ENCODE measurements at places on chromosomes 2 and 18. TPM values are rescaled to one million over a fixed set of nuclear protein-coding genes. Genes with fewer than 3 reads are reported as not detected.

DNA sequence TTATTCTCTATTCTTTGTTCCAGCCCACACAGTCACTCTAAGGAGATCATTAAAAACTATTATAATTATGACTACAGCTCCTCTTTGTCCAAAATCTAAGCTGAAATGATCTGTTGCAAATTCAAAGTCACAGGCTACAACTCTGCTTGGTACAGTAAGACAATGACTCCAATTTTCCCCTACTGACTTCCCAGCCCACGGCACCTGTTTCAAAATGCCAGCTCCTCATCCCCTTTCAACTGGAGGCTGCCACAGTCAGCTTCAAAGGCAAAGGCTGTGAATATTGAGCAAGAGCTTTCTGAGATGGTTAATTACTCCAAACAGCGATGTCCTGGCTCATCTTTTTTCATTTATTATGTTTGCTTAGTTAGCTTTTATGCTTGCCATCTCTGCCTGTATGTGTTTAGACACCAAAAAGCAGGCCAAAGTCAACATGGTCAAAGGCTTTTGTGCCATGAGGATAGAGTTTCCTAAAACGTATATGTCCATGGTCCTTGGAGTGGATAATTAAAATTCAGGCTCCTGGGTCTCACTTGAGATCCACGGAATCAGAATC is 141.1 kb downstream of the DOCK10 start:
- DNase-seq: no peak

DNA sequence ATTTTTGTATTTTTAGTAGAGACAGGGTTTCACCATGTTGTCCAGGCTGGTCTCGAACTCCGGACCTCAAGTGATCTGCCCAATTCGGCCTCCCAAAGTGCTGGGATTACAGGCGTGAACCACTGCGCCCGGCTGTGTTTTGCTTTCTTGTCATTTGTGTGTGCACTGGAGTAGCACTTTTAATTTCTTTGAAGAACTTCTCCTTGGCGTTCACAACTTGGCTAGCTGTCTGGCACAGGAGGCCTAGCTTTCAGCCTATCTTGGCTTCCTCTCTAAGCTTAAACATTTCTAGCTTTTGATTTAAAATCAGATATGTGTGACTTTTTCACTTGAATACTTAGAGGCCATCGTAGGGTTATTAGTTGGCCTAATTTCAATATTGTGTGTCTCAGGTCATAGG is 93.0 kb downstream of the COMMD1 start:
- DNase-seq: no peak

DNA sequence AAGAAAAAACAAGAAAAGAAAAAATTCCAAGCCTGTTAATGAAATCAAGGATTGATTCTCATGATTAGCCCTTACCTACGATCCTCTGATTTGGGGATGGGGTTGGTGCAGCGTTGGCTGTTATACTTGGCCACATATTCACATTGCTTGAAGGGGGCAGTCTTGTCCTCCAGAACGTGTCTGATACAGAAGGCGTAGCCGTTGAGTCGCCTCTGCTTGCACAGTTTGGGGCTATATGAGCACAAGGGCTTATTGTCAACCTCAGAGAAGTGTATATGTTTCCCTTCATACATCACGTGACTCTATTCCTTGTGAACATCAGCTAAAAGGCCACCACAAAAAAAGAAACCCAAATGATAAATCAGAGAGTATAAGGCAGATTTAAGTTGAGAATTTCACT is 23.2 kb downstream of the INO80D start:
- no peak for DNase-seq

DNA sequence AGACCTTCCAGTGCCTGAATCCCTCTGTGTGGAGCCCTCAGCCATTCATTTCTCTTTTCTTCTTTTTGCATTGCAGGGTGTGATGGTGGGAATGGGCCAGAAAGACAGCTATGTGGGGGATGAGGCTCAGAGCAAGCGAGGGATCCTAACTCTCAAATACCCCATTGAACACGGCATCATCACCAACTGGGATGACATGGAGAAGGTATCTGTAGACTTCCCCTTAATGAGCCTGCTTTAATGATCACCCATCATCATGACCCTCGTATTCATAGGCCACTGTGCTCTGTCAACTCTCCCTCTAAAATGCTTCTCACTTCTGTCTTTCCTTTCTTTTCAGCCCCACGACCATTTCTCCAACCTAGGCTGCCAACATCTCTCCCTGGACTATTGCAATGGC is 9.5 kb downstream of the ACTG2 start:
- DNase-seq: no peak

- DNase-seq: no peak
Observed at GRCh38 chr2:227267410-227268115, 57.5 kb upstream of the MFF start.

GRCh38 chr18:9835113-9835755 is 50.5 kb upstream of the TXNDC2 start:
- no peak for DNase-seq

DNA sequence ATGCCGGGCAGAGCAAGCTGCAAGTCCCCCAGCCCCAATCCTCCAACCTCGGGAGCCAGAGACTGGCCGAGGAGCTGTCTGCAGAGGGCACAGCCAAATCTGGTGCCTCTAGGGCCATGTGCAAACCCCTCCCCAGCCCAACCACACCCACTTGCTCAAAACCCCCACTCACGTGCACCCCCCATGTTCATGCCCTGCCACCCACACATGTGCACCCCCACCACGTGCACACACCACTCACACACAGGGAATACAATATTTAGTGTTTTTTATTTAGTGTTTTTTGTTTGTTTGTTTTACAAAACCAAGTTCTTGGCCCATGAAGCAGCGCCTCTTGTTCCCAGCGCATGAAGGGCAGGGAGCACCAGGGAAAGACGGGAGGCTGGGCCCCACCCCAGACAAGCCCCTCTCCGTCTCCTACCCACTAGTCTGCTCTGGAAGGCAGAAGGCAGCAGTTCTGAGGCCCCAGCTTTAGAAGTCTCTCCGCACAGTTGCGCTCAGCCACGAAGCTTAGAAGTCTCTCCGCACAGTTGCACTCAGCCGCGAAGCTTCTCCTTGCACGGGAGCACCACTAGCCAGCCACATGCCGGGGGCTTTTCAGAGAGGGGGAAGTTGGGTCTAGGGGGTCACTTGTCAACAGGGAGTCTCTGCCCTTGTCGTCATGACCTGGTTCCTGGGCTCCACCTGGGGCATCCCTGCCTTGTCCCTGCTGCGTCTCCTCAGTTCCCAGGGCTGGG is 276.1 kb upstream of the HDAC4 start:
- no peak for DNase-seq

DNA sequence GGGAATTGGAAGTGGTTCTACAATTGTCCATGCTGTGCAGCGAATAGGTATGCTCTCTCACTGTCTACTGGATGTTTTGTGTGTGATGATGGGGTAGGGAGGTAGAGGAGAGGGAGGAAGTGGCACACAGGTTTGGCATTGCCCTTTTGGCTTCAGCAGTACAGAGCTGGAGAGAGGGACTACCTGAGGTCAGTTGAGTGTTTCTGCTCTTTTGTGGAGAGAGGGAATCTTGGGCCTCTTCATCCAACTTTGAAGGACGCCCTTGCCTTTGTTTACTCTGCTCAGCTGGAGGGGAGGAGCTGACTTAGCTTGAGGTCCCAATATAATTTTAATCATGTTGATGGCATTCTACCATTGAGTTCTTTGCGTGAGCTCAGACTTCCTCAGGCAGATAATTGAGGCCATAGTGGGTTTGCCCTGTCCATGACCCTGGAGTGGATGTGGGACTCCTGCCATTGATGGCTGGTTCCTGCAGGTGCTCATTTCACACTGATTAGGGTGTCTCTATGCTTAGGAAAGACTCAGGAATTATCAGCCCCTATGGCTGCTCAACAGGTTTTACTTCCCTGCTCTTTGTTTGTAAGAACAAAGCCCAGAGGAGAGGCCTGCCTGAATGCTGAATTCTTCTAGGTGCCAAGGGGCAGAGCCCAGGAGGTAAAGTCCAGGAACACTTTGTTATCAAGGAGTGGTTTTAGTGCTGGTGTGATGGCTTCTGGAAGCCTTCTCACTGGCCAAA is 7.2 kb downstream of the RPIA start:
- DNase-seq: no peak

GRCh38 chr18:9079818-9080528 is 22.5 kb upstream of the NDUFV2 start:
- no peak for DNase-seq

GRCh38 chr2:112474844-112475486 is 7.0 kb upstream of the TTL start:
- DNase-seq: no peak

- no peak for DNase-seq
Observed at GRCh38 chr2:170823088-170823897, 6.6 kb downstream of the GAD1 start.

- no peak for DNase-seq
Observed at GRCh38 chr2:178315488-178315948, 121.2 kb downstream of the OSBPL6 start.

- no peak for DNase-seq
Observed at GRCh38 chr18:13536578-13536977, 189.8 kb downstream of the FAM210A start.

DNA sequence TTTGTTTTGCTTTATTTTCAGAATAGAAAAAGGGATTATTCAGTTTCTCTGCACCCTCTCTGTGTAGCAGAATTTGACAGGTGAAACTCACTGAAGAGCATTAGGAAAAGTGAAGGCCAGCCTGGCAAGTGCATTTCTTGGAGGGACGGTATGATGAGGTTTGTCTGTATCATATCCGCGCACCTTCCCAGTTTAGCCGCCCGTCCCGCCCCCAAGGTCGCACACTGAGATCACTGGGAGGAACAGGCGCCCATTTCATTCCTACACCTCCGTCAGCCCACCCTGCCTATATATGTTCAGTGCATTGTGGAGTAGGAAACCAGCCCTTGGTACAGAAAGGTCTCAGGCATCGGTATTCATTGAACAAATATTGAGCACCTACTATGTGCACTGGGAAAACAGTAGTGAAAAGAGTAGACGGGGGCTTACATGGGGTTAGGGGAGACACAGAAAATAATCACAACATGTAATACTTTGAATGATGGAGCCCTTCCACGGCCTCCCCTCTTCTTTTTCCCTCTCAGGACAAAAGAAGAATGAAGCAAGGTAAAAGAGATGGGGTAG is 678 bp upstream of the FECH start:
- no peak for DNase-seq

GRCh38 chr2:203802342-203803052 is 65.1 kb upstream of the CTLA4 start:
- DNase-seq: no peak

DNA sequence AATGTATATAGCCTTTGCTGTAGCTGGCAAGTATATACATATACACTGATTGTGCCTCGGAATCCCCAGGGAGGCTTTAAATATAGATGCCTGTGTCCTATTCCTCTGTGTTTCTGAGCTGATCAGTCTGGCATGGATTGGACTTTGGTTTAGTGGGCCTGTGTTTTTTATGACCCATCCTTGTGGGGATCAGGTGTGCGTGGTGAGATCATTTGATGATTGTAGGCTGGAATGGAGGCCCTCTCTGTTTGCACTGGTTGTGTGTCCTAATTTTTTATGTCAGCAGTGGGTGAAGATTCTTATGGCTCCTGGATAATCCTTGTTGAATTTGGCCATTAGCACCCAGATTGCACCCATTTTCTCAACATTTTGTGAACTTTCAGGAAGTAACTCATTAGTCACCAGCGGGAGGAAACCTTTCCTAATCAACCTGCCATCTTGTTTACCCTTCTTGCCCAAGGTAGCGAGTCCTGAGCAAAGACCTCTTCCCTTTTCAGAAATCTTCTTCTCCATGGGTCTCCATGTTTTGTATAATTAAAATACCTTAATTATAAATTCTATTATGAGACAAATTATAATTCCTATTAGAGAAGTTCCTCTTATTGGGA is 75.8 kb downstream of the UGGT1 start:
- no peak for DNase-seq

- DNase-seq: no peak
Observed at GRCh38 chr18:24818441-24818840, 358.0 kb downstream of the HRH4 start.

DNA sequence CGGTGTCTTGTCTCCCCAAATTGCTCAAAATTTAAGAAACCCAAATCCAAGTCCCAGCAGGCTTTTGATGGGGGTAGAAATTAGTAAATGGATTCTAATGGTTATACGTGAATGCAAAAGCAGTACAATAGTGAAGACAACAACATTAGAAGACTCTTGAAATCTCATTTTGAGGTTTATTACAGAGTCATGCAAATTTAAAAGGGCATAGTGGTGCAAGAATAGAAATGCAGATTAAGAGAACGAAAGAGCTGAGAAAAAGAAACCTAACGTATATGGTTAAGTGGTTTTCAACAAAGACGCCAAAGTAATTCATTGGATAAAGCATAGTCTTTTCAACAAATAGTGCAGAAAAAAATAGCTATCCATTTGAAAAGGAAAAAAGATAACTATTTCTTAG is 33.2 kb upstream of the CXXC1 start:
- no peak for DNase-seq

GRCh38 chr2:212523756-212524155 is 14.8 kb downstream of the ERBB4 start:
- DNase-seq: no peak

DNA sequence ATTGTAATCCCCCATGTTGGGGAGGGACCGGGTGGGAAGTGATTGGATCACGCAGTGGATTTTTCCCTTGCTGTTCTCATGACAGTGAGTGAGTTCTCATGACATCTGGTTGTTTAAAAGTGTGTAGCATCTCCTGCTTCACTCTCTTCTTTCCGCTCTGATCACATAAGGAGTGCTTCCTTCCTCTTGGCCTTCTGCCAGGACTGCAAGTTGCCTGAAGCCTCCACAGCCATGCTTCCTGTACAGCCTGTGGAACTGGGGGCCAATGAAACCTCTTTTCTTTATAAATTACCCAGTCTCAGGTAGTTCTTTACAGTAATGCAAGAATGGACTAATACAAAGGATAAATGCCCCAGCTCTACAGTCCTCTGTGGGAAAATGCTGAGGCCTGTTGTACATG is 437.5 kb upstream of the NXPH2 start:
- DNase-seq: no peak

GRCh38 chr2:95350774-95351597 is 51.5 kb upstream of the FAHD2A start:
- DNase-seq: no peak

GRCh38 chr2:62569907-62570841 is 64.2 kb upstream of the TMEM17 start:
- no peak for DNase-seq

GRCh38 chr18:46624127-46624526 is 32.9 kb downstream of the LOXHD1 start:
- no peak for DNase-seq

GRCh38 chr2:211512806-211513205 is 956.4 kb downstream of the CPS1 start:
- no peak for DNase-seq

The CCDC178 gene
- 1.6 TPM for total RNA-seq

The FBXO48 gene
- 0.41 TPM for total RNA-seq

The NPPC gene
- total RNA-seq: not detected

The USP37 gene
- total RNA-seq: 18.6 TPM

The MIB1 gene
- 53.6 TPM for total RNA-seq

The CNTNAP5 gene
- total RNA-seq: not detected

The UGT1A8 gene
- not detected for total RNA-seq

The FAM110C gene
- 4.9 TPM for total RNA-seq

The CD226 gene
- total RNA-seq: 0.68 TPM

The SH3RF3 gene
- 37.4 TPM for total RNA-seq

The IRS1 gene
- 18.8 TPM for total RNA-seq

The UCN gene
- total RNA-seq: 1.8 TPM

The POTEF gene
- total RNA-seq: not detected

The VIT gene
- total RNA-seq: 31.4 TPM

The SPHKAP gene
- 0.41 TPM for total RNA-seq

The AAK1 gene
- 77.9 TPM for total RNA-seq
